SK-N-SH (cell line): ENCODE measurements at places on chromosomes 1 and 21.

DNA sequence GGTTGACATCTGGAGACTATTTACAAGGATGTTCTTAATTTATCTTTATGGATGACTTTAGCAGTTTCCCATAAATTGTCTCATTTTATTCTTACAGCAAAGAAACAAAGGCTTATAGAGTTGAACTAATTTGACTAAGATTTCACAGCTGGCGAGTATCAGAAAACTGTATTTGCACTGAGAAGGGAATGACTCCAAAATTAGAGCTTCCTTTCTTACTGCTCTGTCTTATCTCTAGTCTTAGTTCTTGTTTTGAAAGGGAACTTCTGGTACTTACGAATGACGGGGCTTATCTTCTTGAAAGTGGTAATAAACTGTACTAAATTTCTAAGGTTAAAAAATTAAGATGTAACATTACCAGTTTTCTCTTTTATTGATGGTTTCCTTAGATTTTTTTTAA, 13.6 kb downstream of the CNST start:
- no peak overlapping the region for H3K4me3 ChIP-seq
- peaks cover 18% of the 10 kb centered on the region for H3K4me1 ChIP-seq
- no peaks in the 10 kb centered on the region for H3K36me3 ChIP-seq
- peak overlapping the region; percentile 59 for H3K27ac ChIP-seq
- no peaks in the 10 kb centered on the region for H3K27me3 ChIP-seq
- no peak for DNase-seq

DNA sequence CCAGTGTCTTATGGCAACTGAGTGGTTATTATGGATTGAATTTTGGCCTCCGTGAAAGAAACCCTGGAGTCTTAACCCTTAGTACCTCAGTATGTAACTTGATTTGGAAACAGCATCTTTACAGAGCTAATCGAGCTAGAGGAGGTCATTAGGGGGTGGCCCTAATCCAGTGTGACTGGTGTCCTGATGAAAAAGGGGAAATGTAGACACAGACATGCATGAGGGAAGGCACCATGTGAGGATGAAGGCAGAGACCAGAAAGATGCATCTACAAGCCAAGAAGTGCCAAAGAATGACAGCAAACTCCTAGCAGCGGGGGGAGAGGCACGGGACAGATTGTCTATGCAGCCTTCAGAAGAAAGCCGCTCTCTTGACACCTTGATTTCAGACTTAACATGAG, 14.7 kb downstream of the DOP1B start:
- H3K27ac ChIP-seq: no peak overlapping the region
- DNase-seq: no peak
- no peaks in the 10 kb centered on the region for H3K4me1 ChIP-seq

GRCh38 chr1:41245659-41246058, 3.6 kb upstream of the SCMH1 start:
- no peak overlapping the region for H3K4me3 ChIP-seq
- peaks cover 15% of the 10 kb centered on the region for H3K4me1 ChIP-seq
- no peaks in the 10 kb centered on the region for H3K36me3 ChIP-seq
- H3K27ac ChIP-seq: no peak overlapping the region

- no peaks in the 10 kb centered on the region for H3K27me3 ChIP-seq
- H3K4me3 ChIP-seq: no peak overlapping the region
- no peak for DNase-seq
- H3K27ac ChIP-seq: peak overlapping the region; percentile 87
Observed at GRCh38 chr1:89698624-89699023, 65.7 kb downstream of the LRRC8C start.

GRCh38 chr1:28143496-28144202, 32.8 kb downstream of the PTAFR start:
- H3K4me3 ChIP-seq: no peak overlapping the region
- H3K27ac ChIP-seq: no peak overlapping the region
- no peaks in the 10 kb centered on the region for H3K36me3 ChIP-seq
- no peak for DNase-seq
- H3K27me3 ChIP-seq: no peaks in the 10 kb centered on the region
- H3K4me1 ChIP-seq: no peaks in the 10 kb centered on the region

DNA sequence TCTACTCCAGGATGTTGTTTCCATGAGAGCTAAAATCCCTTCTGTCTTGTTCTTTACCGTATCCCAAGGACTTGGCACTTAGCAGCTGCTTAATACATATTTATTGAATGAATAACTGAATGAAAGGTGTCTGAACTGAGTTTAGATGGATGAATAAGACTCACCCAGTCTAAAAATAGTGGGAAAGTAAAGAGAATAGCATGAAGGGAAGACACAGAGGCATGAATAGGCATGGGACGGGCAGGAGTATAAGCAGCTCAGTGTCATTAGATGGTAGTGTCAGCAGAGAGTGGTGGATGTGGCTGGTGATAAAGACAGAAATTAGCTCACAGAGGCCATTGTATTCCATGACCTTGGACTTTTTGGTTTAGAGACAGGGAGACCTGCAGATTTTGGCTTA, 9.2 kb downstream of the IL12RB2 start:
- H3K4me1 ChIP-seq: no peaks in the 10 kb centered on the region
- no peak for DNase-seq
- no peak overlapping the region for H3K27ac ChIP-seq

DNA sequence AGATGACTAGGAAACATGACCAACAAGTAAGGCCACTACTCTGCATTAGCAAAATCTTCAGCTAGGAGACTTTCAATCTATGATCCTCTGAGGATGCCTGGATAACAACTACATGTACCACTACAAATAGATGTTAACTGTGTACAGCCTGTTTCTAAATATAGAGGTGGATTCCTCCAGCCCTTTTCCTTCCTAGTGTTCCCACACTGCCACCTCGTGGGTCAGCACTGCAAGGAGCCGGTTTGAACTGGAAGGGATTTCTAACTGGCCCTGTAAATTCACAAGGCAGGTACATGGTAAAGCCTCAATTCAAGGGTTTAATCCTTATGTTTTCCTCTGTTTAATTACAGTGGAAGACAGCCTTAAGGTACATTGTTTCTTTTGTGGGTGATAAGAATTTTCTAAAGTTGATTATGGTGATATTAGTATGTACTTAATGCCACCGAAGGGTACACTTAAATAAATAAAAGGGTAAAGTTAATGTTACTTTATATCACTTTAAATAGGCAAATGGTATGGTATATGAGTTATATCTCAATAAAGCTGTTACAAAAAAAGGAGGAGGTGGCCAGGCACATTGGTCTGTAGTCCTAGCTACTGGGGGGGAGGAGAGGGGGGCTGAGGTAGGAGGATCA, 14.4 kb downstream of the SMYD3 start:
- H3K27ac ChIP-seq: peak overlapping the region; percentile 47
- H3K4me1 ChIP-seq: 0 out of 2 replicates have a peak, but pooled peaks cover 3% of the 10 kb centered on the region
- H3K36me3 ChIP-seq: no peaks in the 10 kb centered on the region
- DNase-seq: peak; percentile 76

- H3K27ac ChIP-seq: no peak overlapping the region
- no peak for DNase-seq
- H3K27me3 ChIP-seq: no peaks in the 10 kb centered on the region
- H3K4me1 ChIP-seq: no peaks in the 10 kb centered on the region; the same call in 1 of the 2 replicates
- H3K4me3 ChIP-seq: no peak overlapping the region
Observed at GRCh38 chr1:41341772-41342562, 19.3 kb upstream of the FOXO6 start.

GRCh38 chr1:21537932-21538630, 28.9 kb downstream of the ALPL start:
- no peaks in the 10 kb centered on the region; the same call in 1 of the 2 replicates for H3K4me1 ChIP-seq
- no peak for DNase-seq
- no peak overlapping the region for H3K27ac ChIP-seq

- H3K27me3 ChIP-seq: no peaks in the 10 kb centered on the region
- no peaks in the 10 kb centered on the region for H3K4me1 ChIP-seq
- no peak for DNase-seq
- no peaks in the 10 kb centered on the region for H3K36me3 ChIP-seq
Observed at GRCh38 chr21:29271927-29272333, 26.8 kb upstream of the BACH1 start.
